ENCODE measurements at places on chromosomes 16 and 17.

DNA sequence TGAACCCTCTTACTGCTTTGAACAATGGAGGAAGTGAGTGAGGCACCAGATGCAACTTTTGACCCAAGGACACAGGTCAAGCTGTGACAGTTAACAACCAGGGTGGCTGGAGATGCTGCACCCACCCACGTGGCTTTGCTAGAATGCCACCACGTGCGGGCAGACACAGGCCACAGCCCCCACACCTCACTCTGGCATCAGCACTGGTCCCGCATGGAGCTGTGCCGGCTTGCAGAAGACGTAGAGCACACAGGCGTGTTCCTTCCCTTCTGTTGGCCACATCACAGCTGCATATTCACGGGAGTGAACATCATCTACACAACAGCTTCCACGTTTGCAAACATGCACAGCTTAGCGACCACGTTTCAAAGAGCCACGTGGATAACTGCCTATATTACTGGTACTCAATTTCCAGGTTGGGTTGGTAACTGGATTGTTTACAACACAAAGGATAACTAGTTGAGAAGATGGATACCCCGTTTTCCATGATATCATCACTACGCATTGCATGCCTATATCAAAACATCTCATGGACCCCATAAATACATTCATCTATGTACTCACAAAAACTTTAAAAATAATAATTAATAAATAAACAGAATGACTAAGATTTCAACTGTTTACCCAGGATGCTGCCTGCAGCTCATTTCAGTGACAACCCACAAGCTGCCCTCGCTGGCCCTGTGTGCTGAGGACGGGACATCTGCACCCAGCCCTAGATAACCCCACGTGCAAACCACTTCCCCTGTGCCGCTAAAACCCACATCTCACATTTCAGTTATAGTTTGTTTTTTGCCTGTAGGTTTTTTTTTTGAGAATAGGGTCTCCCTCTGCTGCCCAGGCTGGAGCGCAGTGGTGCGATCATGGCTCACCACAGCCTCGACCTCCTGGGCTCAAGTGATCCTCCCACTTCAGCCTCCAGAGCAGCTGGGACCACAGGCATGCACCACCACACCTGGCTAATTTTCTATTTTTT lies 132.0 kb downstream of the ANKRD11 start:
- DNase-seq = no peak

- DNase-seq = no peak
These were observed 594 bp downstream of the MAPK8IP3 start for GRCh38 chr16:1706386-1707192.

DNA sequence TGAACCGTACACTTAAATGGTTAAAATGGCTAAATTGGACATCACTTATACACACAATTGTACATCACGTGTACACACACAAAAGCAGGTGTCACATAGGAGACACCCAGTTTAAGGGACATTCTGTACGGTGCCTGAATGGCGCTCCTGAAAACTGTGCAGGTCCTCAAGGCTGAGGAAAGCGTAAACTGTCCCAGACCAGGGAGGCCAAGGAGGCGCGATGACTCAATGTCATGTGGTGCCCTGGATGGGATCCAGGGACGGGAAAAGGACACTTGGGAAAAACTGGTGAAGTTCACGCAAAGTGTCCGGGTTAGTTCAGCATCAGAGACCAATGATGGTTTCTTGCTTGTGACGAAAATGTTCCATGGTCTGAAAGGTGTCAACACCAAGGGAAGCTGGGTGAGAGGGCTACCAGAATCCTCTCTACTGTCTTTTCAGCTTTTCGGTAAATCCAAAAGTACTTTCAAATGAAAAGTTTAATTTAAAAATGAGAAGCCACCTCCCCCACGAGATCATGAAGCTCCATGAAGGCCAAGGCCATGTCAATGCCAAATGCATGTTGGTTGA lies 112.2 kb downstream of the CMIP start:
- DNase-seq = no peak

DNA sequence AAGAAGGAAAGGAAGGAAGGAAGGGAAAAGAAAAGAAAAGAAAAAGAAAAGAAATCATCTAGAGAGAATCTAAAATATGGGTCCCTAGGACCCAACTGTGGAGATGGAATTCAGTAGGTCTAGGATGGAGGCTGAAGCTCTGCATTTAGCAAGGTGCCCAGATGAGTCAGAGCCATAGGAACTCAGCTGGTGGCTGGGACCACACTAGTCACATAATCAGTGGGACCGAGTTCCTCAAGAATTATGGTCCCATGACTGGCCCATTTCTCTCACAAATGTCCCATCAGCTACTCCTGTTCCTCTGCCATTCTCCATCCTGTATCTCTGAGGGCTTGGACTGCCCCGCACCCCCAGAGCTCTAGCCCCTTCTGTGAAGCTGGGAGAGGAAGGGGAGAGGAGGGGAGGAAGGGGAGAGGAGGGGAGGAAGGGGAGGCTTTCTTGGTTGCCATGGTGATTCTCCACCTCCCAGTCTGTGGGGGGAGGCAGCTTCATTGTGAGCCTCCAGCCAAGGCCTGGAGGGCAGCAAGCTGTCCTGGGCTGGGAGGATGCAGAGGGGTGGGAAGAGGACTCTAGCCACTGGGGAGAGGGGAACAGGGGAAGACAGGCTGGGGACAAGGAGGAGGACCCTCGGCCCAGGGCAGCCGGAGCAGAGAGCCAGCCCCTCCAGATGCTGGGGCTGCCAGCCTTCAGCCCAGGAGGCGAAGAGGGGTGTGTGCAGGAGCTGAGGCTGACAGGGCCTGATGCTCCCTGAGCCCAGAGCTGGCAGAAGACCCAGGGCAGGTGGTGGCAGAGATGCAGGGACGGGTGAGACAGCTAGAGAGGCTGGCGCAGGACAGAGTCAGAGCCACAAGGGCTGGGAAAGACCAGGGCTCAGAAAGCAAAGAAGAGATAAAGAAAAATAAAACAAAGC lies 37.8 kb upstream of the LHX1 start:
- DNase-seq = no peak

DNA sequence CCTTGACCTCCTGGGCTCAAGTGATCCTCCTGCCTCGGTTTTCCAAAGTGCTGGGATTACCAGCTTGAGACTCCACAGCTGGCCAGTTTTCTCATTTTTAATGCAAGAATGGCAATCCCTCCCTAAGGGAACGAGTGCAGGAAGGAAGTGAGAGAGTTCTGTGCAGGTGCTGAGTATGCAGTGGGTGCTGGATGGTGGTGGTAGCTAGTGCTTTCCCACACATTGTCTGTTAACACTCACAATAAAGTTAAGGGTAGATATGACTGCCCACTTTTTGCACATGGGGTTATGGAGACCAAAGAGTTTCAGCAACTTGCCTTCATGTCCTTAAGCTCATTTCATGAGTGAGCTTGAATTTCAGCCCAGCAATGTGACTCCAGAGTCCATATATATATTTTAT lies 18.5 kb downstream of the RGS9 start:
- DNase-seq = no peak

GRCh38 chr16:57061084-57061905 lies 31.1 kb upstream of the CPNE2 start:
- DNase-seq = no peak

DNA sequence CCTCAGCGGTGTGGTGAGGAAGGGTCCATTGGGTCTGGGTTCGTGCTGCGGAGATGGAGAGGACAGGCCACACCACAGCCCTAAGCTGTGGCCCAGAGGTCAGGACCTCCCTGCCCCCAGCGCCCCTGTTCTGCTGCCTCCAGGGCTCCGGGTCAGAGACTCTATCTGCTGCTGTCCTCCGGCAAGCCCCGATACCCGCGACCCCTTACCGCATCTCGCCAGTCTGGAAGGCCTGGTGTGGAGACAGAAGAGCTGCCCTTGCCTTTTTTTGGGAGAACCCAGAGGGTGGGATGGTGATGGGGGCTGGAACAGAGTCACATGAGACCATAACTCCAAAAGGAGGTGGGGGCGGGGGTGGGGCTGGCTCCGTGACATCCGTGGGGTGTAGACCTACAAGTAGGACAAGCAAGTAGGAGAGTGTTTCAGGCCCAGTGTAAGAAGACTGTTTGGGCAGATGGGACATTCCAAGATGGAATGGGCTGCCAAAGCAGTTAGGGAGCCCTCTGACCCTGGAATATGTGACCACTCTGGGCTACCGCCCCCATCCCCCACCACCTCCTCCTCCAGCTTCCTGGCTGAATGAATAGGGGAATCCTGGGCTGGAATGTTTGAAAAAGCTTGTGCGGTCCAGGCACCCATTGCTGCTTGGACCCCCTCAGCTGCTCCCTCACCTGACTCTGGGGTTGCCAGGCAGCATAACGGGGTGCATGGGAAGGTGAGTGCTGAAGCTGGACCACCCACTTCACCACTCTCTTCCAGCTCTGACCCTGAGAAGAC lies 1.4 kb downstream of the XYLT2 start:
- no peak for DNase-seq

GRCh38 chr17:16444258-16444886 lies 29.0 kb downstream of the TRPV2 start:
- DNase-seq = no peak

DNA sequence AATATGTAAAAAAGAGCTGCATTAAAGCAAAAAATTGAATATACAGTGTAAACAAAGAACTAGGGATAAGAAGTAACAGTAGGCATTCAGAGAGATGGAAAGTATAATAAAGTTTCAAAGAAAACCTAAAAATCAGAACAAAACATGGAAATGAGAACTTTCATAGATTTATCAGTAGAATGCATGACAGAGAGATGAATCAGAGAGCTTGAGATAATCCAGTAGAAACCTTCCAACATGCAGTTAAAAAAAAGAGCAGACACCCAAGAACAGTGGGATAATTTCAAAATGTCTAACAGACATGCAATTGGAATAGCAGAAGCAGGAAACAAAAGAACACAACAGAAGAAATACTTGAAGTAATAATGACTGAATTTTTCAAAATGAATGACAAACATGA lies 1384.2 kb downstream of the CDH11 start:
- no peak for DNase-seq

GRCh38 chr16:84568066-84568465 lies 49.8 kb downstream of the COTL1 start:
- no peak for DNase-seq

- no peak for DNase-seq
These were observed 24.8 kb downstream of the CD300LF start for GRCh38 chr17:74687886-74688285.

- DNase-seq = no peak
These were observed 12.8 kb upstream of the ZFP90 start for GRCh38 chr16:68526143-68526781.

DNA sequence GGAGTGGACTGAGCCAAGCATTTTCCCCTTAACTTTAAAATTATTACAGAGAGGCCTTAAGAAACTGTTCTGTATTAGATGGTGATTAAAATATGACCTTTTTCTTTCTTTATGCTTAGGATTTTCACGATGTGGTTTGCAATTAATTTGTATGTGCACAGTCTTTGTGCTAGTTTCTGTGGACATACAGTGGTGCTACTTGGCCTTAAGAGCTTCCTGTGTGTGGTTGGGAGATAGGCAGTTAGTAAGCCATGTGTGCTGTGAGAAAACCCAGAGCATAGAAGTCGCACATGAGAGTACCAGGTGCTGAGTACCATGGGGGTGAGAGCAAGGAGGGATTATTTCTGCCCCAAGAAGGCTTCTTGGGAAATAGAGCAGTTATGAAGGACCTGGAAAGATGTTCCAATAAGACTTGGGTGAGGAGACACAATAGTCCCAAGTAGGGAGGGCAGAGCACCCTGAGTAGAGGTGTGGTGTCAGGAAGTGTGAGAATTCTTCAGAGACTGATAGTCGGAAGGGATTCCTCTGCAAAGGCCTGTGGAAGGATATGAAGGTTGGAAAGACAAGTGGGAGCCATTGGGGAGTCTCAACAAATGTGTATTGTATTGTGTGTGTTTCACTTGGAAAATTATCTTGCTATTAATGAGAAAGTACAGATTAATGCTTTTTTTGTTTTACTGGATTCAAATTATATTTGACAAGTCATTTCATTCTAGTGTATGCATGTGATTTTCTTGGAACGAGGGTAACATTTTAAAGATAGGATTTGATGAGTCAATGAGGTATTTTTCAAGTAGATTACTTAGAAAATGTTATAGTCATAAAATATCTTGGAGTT lies 239.9 kb downstream of the PRKCA start:
- DNase-seq = no peak

DNA sequence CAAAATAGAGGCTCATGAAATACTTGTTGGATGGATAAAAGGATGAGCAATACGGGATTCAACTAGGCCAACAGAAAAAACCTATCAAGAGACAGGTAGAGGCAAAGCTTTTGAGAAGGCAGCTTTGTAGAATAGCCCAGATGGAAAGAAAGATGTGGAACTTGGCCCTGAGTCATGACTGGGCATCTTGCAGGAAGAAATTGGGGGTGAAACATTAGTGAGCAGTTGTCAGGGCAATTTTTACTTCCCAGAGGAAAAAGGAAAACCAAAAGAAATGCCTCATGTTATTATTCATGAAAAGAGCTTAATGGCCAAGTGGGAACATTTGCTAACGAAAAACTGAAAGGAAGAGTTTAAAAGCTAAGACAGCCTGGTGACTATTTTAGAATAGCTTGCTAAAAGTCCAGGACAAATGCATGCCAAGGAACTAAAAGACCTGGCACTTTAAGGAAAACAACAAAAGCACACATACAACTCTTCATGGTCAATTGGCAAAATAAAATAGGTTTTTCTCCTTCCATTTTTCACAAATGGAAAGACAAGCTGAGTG lies 180.1 kb downstream of the HS3ST3A1 start:
- no peak for DNase-seq

DNA sequence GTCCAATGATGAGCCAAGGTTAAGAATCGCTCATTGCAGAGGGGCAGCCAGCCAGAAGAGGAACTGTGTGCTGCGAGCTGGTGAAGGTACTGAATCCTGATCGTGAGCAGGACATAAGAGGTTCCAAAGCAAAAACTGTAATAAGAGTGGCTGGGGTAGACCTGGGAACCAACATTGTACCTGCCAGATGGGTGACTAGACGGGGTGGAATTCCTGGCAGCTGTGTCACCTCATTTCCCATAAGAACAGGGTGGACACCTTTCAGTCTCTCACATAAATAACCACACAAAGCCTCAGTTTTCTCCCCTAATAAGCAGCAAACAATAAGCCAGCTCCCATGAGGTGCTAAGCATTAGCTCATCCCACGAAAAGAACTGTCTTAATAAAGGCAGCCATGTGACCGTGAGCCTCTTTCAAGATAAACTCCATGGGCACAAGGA lies 290.3 kb downstream of the SOX9 start:
- DNase-seq = no peak

DNA sequence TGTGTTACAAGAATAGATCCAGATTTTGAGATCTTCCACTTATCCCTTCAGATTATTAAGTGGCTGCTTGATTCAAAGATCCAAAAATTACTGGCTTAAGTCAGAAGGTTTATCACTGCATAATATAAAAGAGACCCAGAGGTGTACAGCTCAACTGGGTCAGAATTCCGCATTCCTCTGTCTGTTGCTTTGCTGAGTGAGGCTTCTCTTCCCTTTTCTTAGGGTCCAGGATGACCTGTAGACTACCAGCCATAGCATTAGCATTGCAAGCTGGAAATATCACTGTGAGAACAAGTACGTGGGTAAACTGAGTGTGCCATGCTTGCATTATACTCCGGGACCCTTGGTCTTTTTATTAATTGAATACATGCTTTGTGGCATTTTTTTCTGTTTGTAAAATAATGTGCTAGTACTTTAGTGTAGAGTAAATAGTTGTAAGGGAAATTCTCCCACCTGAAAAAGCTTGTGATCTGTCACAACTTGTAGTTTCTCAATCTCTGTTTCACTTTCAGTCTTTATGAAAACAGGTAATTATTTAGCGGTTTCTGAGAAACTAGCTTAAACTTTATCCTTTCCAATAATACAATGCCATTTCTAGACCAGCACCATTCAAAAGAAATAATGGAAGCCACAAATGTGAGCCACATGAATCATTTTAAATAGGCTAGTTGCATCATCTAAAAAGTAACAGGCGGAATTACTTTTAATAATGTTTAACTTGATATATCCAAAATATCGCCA lies 61.6 kb downstream of the TNRC6C start:
- DNase-seq = no peak
